Esophagus mucosa (tissue), 1 donor: ENCODE measurements at places on chromosomes 12 and 14.

DNA sequence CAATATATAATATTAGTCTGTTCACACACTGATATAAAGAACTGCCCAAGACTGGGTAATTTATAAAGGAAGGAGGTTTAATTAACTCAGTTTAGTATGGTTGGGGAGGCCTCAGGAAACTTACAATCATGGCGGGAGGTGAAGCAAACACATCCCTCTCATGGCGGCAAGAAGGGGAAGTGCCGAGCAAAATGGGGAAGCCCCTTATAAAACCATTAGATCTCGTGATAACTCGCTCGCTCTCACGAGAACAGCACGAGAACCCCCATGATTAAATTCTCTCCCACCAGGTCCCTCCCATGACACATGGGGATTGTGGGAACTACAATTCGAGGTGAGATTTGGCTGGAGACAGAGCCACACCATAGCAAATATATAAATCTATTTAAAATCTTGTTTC lies 269.8 kb downstream of the ATP23 start:
- no peak for ATAC-seq

- no peak for ATAC-seq
Observed at GRCh38 chr14:36424478-36425102, 95.4 kb downstream of the NKX2-1 start.

- ATAC-seq, result no peak
Observed at GRCh38 chr14:23557521-23557920, 1.4 kb downstream of the THTPA start.

- peak; percentile 2 for ATAC-seq
Observed at GRCh38 chr12:47845081-47845480, 25.4 kb upstream of the HDAC7 start.
